ENCODE measurements at places on chromosomes 7 and 10.

DNA sequence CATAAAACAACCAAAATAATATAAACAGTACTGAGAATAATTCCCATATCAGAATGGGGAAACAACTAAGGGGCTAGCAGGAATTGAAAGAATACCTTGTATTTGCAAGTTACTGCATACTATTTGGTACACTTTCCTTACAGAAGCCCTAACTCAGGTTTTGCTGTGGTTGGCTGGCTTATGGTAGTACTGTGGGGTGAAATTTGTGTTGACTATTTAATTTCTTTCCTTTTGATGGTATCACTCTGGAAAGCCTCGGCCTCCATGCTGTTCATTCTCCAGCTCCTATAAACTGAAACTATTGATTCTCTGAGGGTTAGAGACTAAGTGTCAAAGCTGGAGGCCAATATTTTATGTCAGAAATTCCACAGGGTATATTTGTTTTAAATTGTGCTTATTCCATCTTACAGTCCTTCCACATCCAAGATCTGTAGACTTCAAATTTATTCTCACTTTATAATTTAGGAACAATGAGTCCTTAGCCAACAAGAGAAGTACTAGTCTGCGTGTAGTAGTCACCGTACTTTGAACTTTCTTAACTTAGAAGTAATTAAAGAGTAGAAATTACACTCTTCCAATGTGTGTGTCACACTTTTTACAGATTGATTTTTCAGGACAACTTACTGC is 13.4 kb downstream of the SKIDA1 start:
- DNase-seq: no peak

GRCh38 chr10:44183667-44184632 is 200.9 kb downstream of the CXCL12 start:
- no peak for DNase-seq

DNA sequence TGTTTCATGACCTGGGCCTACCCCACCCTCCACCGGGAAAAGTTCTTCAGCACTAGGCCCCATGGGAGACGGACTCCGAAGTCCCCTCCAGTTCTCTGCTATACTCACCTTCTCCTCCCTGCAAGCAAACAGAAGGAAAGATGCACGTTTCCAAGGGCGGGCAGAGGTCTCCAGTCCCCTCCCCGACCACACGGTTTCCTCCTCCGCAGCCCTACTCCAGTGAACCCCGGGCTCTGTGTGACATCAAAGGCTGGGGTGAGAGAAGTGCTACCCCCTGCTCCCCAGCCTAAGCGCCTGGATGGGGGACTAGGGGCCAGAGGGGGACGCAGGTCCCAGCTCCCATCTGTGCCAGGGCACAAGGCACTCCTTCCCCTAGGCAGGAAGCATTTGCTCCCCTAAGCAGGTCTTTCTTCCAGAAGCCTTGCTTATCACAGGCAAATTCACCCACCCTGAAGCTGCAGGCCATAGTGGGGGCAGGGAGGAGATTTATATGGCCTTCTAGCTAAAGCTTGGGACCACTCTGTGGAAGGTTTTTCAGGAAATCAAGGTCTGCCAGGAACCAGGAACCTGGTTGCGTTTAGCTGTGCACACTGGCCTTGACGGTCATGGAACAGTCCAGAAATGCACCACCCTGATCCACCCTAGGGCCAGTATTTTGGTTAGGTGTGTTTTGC is 52.8 kb downstream of the ASB13 start:
- no peak for DNase-seq

- no peak for DNase-seq
Observed at GRCh38 chr10:105239311-105240219, 598.5 kb downstream of the SORCS3 start.

DNA sequence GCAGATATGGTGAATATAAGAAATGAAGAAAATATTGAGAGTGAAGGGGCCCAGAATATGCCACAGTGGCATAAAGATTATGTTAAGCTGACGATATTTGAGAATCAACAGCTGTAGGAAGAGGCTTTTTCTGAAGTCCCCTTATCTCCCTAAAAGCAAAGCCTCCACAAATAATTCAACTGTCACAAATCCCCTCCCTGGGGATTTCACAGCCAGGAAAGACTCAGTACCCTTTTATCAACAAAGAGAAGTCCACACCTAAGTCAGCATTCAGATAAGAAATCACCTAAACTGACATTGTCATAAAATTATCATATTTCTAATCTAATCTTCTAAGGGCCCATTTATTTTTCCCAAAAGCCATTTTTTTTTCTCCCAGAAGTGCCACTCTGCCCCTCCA is 284.9 kb upstream of the VWC2 start:
- no peak for DNase-seq

GRCh38 chr10:60044242-60044641 is 137.9 kb upstream of the CCDC6 start:
- DNase-seq: no peak

GRCh38 chr10:61835069-61835945 is 66.2 kb upstream of the ARID5B start:
- DNase-seq: no peak

GRCh38 chr10:13739183-13739582 is 152.4 kb downstream of the PRPF18 start:
- DNase-seq: no peak

DNA sequence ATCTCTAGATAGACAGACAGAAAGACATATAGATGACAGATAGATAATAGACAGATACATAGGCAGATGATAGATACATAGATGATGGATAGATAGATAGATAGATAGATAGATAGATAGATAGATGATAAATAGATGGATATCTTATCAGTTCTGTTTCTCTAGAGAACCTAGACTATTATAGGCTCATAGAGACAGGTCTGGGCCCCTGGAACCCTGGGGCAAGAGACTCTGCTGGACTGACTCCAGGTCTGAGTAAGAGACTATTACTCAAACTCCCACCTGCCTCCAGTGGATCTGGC is 58.3 kb downstream of the FRMPD2 start:
- no peak for DNase-seq

GRCh38 chr10:91287276-91287675 is 66.8 kb downstream of the PCGF5 start:
- DNase-seq: no peak

Measured in stimulated activated CD8-positive, alpha-beta memory T cell treated with anti-CD3 and anti-CD28 coated beads, Interleukin-7, amount 100 ng/mL, for 48 hours (primary cell).